Motor neuron (in vitro differentiated cells): ENCODE measurements at places on chromosomes 7 and 10.
A peak's percentile ranks its signal among the peaks of the same experiment; 100 is the strongest.

GRCh38 chr7:44269417-44269816, 56.0 kb downstream of the CAMK2B start:
- no peak for ATAC-seq

DNA sequence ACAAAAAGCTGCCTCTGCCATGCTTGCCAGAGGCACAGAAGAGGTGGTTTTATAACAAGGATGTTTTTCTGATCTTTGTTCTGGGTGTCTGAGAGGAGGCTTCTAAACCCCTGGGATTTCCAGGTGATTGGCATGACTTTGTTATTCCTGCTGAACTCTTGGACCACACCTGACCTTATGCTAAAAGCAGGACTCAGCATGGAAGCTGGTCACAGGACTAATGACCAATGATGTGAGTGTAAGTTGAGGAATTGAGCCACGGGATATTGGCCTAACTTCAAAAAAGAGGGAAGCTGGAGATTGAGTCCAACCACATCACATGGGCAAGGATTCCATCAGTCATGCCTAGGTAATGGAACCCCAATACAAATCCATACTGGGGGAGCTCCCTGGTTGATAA, 437.9 kb downstream of the POM121L12 start:
- no peak for ATAC-seq

GRCh38 chr7:42233171-42233570, 3.8 kb downstream of the GLI3 start:
- no peak for ATAC-seq

DNA sequence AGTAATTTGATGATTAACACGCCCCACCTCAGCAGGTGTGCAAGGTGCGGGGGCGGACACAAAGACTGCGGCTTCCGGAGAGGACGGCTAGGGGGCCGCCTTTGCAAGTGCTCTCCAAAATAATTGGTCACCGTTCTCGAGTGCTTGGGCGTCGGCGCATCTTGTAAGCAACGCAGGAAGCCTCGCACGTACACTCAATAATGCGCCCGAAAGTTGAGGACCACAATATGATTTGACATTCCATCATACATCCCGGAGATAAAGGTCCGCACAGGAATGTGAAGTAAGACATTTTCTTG, 114.7 kb downstream of the EBF3 start:
- no peak for ATAC-seq

GRCh38 chr7:69190025-69190424, 408.2 kb upstream of the AUTS2 start:
- ATAC-seq, result no peak

- ATAC-seq, result no peak
Observed at GRCh38 chr7:28442540-28443420, 30.5 kb downstream of the CREB5 start.

- ATAC-seq, result no peak
Observed at GRCh38 chr10:61000769-61001730, 57.1 kb upstream of the RHOBTB1 start.

GRCh38 chr10:15387021-15387420, 15.9 kb upstream of the FAM171A1 start:
- ATAC-seq, result no peak

- peak; percentile 32 for ATAC-seq
Observed at GRCh38 chr7:41028580-41028979, 674.3 kb downstream of the INHBA start.

- ATAC-seq, result no peak
Observed at GRCh38 chr7:143379611-143380259, 1.4 kb upstream of the ZYX start.

- ATAC-seq, result no peak
Observed at GRCh38 chr10:3850999-3851937, 66.3 kb upstream of the KLF6 start.

DNA sequence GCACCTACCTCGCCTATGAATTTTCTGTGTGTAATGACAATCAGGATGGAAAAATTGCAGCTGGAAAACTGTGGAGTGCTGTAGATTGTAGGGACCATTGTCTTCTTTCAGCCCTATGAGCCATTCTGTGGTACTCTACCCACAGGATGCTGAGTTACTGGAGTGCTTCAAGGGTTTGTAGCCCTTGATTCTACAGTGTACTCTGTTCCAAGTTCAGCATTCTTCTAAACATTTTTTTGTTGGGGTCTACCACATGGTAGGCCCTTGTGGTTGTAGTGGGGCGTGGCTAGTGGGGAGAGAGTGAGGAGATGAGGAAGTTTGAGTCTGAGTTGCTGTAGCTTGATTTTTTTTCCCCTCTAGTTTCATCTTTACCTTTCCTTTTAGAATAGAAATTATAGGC, 33.5 kb downstream of the REEP3 start:
- ATAC-seq, result no peak

GRCh38 chr10:103109821-103110220, 83.3 kb downstream of the NT5C2 start:
- no peak for ATAC-seq

GRCh38 chr7:156895024-156895780, 2.2 kb upstream of the LMBR1 start:
- ATAC-seq, result no peak

GRCh38 chr7:44145479-44145968, 4.4 kb upstream of the MYL7 start:
- peak; percentile 56 for ATAC-seq

DNA sequence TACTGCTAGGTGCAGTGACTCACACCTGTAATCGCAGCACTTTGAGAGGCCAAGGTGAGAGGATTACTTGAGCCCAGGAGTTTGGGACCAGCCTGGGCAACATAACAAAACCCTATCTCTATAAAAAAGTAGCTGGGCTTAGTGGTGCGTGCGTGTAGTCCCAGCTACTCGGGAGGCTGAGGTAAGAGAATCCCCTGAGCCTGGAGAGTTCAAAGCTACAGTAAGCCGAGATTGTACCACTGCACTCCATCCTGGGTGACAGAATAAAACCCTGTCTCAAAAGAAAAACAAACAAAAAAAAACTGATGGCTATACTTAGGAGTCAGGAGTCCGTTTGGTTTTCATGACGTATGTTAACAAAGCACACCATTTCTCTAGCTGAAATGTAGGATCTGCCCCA, 2.9 kb downstream of the SGMS1 start:
- no peak for ATAC-seq

GRCh38 chr7:101125989-101126650, 784 bp upstream of the SERPINE1 start:
- peak; percentile 41 for ATAC-seq

DNA sequence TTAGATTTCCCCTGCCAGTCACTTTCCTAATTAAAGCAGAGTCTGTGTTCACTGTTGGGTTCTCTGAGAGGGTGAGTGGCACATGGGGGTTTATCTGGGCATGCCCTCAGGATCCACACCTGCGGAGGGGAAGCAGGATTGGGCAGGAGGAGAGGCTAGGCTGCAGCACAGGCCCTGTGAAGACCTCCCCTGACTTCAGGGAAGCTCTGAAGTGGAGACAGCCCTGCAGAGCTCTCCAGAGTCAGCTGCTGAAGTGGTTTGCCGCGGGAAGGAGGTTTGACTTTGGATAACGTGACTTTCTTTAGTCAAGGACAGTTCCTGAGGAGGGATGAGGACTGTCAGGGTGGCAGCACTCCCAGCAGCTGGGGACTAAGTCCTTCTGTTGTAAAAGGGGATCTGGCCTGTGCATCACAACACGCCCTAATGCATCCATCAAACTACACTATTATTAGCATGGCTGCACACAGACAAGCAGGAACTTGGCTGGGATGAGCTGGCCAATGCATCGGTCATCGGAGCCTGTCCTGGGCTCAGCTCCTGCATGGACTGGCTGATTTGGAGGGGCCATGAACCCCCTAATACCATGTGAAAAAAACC, 50.9 kb upstream of the LEP start:
- peak; percentile 94 for ATAC-seq

GRCh38 chr7:118312966-118313365, 88.5 kb downstream of the ANKRD7 start:
- no peak for ATAC-seq

DNA sequence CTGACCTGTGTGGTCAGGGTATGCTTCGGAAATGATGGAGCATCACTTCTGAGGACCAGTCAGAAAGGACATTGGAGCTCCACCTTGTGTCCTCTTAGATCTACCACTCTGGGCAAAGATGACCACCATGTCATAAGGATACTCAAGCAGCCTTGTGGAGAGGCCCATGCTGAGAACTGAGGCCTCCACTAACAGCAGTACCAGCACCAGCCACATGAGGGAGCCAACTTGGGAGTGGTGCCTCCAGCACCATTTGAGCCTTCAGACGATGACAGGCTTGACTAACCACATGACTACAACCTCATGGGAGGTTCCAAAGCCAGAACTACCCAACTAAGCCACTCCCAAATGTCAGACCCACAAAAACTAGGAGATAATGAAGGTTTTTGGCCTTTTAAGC, 116.0 kb downstream of the NPTX2 start:
- no peak for ATAC-seq

DNA sequence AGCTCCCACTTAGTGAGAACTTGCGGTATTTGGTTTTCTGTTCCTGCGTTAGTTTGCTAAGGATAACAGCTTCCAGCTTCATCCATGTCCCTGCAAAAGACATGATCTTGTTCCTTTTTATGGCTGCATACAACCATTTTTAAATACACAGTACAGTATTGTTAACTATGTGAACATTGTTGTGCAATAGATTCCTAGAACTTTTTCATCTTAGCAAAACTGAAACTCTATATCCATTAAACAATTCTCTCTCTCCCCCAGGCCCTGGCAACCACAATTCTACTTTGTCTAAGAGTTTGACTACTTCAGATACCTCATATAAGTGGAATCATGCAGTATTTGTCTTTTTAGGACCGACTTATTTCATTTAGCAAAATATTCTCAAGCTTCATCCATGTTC, 72.4 kb upstream of the CAPZA2 start:
- no peak for ATAC-seq

GRCh38 chr10:87864496-87865059, 1.2 kb downstream of the PTEN start:
- ATAC-seq, result no peak

DNA sequence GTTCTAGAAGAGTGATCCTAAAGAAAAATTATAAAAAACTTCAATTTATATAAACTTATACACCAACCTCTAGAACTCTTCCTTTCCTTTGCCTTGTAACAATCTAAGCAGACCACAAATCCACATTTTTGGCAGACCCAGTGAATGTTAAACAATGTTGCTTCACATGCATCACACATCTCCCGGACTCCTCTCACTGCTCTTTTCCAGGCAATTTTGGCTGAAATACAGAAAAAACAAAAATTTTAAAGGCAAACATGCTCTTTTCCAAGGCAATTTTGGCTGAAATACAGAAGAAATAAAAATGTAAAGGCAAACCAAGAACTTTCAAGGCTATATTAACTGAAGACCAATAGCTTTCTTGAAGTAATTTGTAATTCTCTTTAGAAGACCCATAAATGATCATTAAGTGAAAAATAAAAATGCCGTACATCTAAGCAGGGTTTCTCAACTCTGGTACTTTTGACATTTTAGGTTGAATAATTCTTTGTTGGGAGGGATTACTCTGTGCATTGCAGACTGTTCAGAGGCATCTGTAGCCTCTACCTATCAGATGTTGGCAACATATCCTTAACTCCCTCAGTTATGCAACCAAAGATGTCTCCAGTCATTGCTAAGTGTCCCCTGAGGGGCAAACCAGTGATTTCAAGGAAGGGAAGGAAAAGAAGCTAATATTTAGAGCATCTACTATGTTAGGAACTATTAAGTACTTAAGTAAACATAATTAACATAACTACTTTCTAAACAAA, 64.4 kb downstream of the NRBF2 start:
- ATAC-seq, result no peak

GRCh38 chr10:35961501-35961900, 319.4 kb upstream of the FZD8 start:
- no peak for ATAC-seq

GRCh38 chr10:104331208-104331838, 6.9 kb downstream of the ITPRIP start:
- no peak for ATAC-seq

- no peak for ATAC-seq
Observed at GRCh38 chr7:155638366-155638765, 6.1 kb upstream of the RBM33 start.

DNA sequence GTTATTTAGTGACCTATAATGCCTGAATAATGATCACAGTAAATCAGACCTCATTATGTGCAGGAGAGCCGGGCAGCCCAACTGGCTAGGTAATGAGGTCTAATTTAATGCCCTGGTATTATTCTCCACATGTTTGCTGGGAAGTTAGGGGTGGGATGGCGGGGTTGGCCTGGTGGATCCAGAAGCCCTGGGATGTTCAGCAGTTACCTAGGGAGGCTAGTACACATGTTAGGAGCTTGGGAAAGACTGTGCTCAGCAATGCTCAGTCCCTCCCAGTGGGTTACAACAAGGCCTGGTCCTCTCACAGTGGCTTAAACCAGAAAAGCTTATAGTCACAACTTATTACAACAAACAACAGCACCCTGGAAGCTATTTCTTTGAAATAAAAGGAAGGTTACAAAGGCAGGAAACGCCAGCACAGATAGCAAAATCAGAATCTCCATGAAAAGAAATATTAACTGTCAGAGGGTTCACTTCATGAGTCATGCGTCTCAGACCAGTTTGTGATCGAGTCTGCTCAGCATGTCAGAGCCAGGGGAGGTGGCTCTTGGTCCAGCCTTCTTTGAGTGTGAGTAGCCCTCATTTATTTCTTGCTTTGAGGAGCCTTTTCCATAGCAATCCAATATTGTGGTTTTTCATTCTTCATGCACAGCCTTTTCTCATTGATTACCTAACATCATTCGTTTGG, 418.6 kb upstream of the NPVF start:
- ATAC-seq, result peak; percentile 79

GRCh38 chr10:132542819-132543218, 5.2 kb downstream of the INPP5A start:
- no peak for ATAC-seq

DNA sequence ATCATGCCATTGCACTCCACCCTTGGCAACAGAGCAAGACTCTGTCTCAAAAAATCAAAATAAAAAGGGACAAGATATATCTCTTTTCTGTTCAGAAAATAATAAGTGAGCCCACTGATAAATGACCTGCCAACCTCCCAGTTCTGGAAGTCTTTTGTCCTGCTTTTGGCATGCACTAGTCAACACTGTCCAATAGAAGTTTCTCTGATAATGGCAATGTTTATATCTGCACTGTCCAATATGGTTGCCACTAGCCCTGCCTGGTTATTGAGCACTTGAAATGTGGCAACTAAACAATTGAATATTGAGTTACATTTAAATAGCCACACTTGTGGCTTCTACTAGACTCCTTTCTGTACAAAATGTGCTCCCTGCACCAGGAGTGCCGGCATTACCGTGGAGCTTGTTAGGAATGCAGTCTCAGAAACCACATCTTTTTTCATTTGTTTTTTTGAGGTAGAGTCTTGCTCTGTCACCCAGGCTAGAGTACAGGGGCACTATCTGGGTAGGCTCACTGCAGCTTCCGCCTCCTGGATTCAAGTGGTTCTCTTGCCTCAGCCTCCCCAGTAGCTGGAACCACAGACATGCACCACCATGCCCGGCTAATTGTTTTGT, 229.7 kb downstream of the CACNB2 start:
- ATAC-seq, result no peak
